Activated CD4-positive, alpha-beta T cell treated with anti-CD3 and anti-CD28 coated beads, Interleukin-2, amount 10 ng/mL, durations not matched to agents 24 days and 14 days (primary cell): ENCODE measurements at places on chromosomes 12 and 14.

- no peak for DNase-seq
These were observed 165.7 kb downstream of the BMP4 start for GRCh38 chr14:53790731-53791500.

GRCh38 chr14:68934066-68934465, 45.0 kb downstream of the ACTN1 start:
- no peak for DNase-seq

DNA sequence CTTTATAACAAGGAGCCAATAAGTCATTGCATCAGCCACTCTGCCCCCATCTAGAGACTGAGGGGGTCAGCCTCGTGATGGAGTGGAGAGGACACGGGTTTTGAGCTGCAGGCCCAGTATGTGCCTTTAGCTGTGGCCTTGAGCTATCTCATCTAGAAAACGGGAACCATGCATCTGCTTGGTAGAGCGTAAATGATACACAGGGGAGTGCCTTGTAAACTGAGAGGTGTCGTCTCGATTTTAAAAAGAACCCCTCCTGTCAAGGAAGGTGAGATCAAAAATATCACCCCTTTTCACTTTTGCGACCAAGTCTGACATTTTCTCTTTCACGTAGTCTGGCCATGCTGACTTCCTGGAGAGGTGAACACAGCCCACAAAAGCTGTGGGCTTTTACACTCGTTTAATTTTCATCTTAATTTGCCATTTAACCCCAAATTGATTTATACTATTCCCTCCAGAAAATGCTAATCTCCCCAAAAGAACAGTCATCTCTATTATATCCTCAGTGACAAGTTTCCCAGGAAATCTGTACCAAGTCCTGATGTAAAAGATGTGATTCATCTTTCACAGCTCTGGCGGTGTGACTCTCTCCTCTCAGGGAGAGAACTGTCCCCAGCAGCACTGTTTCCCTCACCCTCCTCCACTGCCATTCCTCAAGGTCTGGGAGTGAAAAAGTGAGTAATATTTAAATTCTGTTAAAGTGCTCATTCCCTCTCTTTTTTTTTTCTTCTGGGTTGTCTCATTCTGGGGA, 30.6 kb downstream of the VCPKMT start:
- DNase-seq, result peak; percentile 74

GRCh38 chr12:57230381-57231155, 1.1 kb downstream of the SHMT2 start:
- DNase-seq, result no peak

GRCh38 chr14:99356031-99356608, 84.1 kb upstream of the BCL11B start:
- DNase-seq, result no peak

DNA sequence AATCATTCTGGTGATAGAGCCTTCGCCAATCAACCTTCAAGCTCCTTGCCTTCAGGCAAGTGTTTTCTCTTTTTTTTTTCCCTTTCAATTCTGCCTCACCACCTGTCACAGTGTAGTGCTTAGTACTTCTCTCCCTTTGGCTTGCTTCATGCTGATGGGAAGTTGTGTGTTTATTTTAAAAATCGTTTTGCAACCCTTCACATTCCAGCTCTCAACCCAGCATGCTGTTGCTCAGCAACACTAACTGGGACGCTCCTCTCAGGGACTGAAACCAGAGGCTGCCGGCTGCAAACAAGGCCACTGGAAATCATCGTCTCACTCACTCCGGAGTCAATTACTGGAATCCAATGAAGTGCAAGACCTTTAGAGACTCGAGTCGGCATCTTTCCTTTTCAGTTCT, 342.7 kb downstream of the PRKD1 start:
- DNase-seq, result no peak

DNA sequence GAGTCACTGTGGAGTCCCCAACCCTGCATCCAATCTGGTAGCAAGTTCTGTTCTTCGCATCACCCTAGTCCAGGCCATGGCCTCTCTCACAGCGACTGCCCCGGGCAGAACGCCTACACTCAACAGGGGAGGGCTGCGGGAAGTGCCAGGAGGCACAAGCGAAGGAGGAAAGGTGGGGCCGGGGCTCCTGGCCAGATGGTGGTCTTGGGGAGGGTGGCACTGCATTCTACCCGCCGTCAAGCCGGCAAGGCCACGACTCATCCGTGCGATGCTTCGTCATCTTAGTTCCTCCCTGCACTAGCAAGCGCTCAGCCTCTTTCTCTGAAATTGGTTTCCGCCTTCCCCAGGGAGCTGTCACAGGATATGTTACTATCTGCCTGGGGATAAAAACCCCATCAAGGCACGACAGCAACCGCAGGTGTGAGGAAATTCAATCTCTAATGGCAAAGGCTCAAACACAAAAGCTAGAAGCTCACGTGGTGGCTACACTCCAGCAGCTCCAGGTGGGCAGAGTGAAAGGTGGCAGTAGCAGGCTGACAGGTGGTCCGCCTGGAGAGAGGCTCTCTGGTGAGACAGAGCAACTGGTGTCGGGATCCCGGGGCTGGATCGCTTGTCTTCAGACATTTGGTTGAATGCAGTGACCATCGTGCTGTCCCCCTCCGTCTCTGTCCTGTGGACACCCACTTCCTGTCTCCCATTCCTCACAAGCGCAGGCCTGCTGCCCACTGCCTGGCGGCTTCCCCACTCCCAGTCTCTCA, 34.1 kb downstream of the ACADS start:
- DNase-seq, result no peak
